ENCODE measurements at places on chromosomes 5 and 9.

- no peak for DNase-seq
Observed at GRCh38 chr9:131379056-131379455, 14.8 kb upstream of the PRRC2B start.

DNA sequence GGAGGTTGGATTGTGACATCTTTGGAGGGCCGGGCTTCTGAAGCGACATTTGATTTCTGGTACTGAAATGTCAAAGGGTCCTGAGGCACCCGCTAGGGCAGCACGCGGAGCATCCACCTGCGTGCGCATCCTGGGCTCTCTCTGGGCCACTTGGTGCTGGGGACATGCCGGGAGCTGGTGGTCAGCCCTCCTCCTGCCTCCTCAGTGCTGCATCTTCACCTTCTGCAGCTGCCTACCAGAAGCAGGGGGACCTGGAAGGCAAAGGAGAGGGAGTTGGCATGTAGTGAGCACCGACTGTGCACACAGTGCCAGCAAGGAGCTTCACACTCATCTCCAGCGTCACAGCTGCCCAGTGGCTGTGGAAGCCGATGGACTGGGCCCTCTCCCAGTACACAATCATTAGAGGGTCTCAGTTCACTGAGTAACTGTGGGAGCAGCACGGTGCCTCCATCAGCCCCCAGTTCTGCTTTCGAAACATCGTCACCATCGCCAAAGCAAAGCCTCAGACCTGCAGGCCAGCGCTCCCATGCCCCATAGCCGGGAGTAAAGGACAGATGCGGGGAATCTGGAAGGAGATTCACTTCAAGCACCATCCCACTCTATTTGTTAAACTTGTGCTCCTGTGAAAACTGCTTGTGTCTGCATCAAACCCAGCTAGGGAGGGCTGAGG lies 138.4 kb downstream of the KCNIP1 start:
- DNase-seq, result peak; percentile 48

GRCh38 chr9:114184866-114185265 lies 29.5 kb downstream of the COL27A1 start:
- DNase-seq, result no peak

DNA sequence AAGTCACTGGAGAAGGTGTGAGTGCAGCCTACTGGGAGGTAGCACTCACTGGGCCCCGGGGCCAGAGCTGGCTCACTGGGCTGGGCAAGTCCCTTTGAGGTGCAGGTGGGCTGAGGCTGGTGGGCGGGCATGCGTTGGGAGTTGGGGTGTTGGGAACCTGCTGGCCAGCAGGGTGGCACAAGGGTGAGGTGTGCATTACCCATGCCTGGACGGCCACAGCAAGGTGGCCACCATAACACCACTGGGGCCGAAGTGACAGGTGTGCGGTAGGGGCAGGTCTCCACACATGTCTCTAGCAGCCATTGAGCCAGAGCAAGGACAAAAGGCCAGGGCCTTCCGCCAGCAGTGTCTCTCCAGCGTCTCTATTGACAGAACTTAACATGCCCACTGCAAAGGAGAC lies 22.6 kb downstream of the PRRT1B start:
- no peak for DNase-seq

DNA sequence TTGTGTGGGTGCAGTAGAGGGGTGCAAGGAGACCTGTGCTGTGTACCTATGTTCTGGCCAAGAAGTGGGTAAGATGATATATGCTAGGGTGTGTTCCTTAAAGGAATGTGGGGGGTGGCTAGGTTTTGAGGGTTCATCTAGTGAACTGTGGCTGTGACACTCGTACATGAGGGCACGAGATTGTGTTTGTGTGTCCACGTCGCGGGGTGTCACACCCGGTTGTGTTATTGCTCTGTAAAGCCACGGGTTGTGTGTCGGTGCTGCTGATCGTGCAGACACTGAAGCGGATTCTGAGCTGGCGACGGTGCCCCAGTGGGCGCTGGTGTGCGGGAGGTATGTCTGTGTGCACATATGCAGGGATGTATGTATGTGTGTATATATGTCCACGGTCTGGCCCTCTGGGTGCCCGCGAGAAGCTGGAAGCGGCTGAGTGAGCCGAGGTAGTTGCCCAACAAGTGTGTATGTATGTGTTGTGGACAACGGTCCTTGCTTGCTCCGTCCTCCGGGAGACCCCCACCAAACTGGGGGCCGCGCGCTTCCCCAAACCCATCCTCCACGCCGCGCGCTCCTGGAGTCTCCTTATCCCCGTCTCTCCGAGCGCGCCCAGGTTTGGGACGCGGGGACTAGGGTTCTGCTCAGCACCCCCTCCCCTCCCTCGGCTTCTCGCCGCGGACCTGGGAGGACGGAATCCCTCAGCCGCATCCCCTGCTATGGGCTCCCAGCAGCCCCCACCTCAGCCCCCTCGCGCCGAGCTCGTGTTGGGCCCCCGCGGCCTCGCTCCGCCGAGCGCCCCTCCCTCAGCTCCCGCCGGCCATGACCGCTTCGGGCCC lies 639 bp downstream of the PCDH1 start:
- no peak for DNase-seq

DNA sequence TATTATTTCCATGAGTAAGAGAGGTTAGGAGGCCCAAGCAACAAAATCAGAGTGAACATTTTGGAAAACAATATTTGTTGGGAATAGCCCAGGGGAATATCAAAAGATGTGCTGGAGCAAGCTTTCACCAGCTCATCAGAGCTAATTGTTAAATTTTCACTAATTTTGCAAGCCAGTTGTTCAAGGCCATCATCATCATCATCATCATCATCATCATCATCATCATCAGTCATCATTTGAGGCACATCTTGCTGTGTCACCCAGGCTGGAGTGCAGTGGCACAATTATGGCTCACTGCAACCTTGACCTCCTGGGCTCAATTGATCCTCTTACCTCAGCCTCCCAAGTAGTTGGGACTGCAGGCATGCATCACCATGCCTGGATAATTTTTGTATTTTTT lies 350.5 kb upstream of the MEF2C start:
- DNase-seq, result no peak

GRCh38 chr5:176817841-176818377 lies 7.5 kb downstream of the UNC5A start:
- DNase-seq, result no peak

DNA sequence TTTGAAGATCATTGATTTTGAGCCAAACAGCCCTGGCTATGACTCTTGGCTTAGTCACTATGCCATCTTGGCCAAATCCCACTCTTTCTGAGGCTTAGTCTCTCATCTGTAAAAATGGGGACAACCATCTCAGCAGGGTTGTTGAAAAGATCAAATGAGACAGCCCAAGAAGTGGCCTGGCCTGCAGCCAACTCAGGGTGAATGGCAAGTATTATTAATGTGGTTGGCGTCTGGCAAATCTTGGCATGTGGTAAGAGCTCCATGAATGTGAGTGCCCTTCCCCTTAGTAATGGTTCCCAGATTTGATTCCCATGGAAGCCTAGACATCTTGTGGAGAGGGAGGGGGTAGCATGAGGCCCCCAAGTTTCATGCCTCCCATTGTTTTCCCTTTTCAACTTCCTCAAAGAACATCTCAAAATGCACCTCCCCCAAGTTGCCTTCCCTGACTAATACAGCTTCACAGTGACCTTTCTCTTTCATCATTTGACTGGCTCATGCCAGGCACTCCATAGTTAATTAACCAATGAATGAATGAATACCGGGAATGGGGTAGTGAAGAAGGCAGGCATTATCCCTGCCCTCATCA lies 11.8 kb upstream of the TGFBI start:
- peak; percentile 69 for DNase-seq

DNA sequence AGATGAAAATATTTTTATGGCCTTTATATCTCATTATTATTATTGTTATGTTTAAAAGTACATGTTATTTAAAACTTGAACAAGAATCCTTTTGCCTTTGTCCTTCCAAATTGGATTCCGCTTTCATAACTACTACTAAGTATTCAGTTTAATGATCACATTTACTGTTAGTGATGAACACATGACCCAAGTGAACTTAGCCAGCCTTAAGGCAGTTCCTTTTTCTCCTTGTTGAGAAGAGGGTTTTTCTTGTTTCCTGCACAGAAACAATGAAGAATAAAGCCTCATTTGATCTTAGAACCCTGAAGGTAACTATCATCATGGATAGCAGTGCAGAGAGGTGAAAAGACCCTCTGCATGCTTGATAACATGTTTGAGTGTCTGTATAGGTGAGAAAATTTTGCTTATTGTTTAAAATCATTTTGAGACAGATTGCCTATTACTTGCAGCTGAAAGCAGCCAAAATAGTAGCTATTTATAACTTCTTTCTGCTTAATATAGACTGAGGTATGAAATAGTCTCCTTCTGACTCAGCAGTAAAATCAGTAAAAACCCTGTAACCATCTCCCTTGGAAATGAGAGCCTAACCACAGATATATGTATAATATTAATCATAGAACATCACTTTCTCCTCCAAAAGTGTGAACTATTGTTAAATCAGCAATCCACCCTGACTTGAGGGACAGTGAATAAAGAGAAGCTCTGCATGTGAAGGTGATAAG lies 266.2 kb downstream of the SPATA31D1 start:
- DNase-seq, result no peak

- no peak for DNase-seq
Observed at GRCh38 chr5:3858524-3858923, 262.9 kb downstream of the IRX1 start.

- DNase-seq, result no peak
Observed at GRCh38 chr5:33261305-33261704, 179.5 kb upstream of the TARS1 start.

- DNase-seq, result peak; percentile 81
Observed at GRCh38 chr9:121718084-121718483, 66.7 kb downstream of the DAB2IP start.

DNA sequence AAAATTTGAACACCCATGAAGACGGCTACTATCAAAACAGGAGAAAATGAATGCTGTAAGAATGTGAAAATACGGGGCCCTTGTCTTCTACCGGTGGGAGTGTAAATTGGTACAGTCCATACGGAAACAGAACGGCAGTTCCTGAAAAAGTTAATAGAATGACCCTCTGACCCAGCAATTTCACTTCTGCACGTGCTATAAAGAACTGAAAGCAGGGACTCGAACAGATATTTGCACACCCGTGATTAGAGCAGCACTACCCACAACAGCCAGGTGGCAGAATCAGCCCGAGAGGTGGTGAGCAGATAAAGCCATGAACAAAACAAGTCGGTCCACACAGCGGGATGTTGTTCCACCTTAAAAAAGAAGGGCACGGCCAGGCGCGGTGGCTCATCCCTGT lies 22.6 kb upstream of the SLC12A7 start:
- no peak for DNase-seq

- DNase-seq, result no peak
Observed at GRCh38 chr9:37163299-37163698, 42.9 kb downstream of the ZCCHC7 start.

GRCh38 chr5:16787278-16787677 lies 148.8 kb downstream of the MYO10 start:
- no peak for DNase-seq

DNA sequence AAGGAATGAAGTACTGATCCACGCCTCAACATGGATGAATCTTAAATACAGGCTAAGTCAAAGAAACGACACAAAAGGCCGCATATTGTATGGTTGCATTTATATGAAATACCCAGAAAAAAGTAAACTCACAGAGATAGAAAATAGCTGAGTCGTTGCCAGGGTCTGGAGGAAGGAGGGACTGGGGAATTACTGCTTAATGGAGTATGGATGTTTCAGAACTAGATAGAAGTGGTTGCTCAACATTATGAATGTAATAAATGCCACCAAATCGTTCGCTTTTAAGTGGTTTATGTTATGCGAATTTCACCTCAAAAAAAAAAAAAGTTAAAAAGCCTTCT lies 784 bp upstream of the MSANTD3 start:
- DNase-seq, result no peak

All from sigmoid colon (tissue), 7 donors.